ENCODE measurements at places on chromosomes 1 and 21.

- DNase-seq = no peak
Observed at GRCh38 chr1:116544588-116545358, 26.1 kb downstream of the CD58 start.

DNA sequence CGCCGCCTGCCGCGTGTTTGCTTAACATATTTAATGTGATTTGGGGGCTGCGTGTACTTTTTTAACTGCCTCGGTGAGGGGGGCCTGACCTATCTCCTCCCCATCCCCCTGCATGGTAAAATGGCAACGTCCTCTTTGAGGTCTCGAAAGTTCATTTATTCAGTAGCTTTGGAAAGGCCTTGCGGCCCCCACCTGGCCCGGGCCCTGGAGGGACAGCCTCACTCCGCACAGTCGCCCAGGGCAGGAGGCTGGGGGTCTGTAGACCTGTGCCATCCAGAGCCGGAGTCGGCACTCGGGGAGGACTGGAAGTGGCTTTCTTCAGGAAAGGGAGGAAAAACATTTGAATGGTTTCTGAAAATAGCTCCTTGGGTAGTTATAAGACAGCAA, 38.0 kb upstream of the ACTRT2 start:
- no peak for DNase-seq

DNA sequence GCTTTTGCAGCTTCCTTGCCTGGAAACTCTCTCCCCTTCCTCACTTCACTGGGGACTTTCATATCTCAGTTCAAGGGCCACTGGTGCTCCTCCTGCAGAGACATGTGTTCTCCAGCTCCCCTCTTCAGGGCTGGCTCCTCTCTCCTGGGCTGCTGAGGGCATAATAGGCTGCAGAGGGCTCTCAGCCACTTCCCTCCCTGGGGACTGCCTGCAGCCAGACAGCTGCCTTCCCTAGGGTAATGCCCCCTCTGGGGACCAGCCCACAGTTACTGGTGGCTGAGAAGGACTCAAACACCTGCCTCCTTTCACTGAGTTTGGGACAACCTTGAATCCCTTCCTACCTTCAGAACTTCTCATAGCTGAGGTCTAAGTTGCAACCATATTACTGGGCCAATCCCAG, 104.8 kb upstream of the POU3F1 start:
- no peak for DNase-seq

DNA sequence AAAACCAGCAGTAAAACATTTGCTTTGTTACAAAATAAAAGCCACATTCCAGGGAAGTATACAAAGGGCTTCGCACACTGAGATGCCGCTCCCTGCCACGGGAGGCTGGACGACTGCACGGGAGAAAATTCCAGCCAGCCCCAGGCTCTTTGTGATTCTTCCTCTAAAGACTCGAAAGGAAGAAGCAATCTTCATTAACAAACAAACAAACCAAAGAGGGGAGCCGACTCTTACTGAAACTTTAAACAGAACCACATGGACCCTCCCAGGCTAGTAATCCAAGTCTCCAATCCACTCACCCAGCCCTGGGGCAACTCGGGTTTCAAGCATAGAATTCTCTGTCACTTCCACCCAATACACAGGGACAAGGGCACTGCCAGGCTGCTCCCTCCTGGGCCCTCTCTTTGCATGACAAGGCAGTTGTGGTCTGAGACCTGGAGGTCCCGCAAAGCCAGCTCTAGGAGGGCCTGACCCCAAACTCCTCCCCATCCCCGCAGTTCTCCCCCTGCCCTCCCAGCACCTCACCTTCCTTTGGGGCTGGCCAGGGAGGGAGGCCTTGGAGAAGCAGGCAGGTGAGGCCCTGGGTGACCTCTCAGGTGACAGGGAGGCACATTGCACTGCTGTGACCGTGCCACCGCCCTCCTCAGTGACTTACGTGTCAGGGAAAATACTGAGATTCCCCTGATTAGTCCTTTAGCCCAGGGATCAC, 26.6 kb upstream of the COL18A1 start:
- DNase-seq = no peak

- DNase-seq = peak; percentile 63
Observed at GRCh38 chr1:32413507-32414185, 19.4 kb upstream of the BSDC1 start.

DNA sequence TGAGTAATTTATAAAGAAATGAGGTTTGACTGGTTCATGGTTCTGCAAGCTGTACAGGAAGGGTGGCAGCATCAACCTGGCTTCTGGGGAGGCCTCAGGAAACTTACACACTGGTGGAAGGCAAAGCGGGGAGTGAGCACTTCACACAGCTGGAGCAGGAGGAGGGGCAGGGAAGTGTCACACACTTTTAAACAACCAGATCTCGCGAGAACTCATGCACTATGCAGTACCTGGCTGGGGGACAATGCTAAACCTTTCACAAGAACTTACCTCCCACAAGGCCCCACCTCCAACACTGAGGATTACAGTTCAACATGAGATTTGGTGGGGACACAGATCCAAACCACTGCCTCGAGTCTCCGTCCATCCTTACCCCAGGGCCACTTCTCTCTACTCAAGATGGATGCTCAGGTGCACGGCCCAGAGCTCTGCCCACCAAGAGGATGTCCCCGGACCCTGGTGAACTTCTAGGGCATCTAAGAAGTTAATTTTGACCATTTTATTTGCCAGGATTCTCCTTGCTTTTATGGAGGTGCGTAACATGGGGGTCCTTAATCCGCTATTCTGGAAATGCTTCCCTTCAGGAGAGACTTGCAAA, 22.7 kb upstream of the ACTRT2 start:
- DNase-seq = no peak

DNA sequence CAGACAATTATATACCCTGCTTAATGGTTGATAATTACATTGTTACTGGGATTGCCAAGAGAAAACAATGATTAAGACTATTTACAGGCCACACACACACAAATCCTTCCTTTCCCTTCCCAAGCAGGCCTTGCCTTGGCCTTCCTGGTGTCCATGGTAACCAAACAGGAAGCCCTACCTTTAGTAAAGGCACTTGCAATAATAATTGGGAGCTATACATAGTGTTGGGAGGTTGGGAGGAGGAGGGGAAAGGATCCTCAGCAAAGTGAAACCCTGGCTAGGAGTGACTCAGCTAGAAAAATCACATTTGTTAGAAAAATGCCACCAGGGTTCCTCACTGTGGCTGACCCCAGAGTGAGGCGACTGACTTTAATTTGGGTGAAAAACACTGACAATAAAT, 122.3 kb upstream of the ADAR start:
- DNase-seq = no peak

GRCh38 chr1:81186261-81186660, 614.5 kb upstream of the ADGRL2 start:
- DNase-seq = no peak

DNA sequence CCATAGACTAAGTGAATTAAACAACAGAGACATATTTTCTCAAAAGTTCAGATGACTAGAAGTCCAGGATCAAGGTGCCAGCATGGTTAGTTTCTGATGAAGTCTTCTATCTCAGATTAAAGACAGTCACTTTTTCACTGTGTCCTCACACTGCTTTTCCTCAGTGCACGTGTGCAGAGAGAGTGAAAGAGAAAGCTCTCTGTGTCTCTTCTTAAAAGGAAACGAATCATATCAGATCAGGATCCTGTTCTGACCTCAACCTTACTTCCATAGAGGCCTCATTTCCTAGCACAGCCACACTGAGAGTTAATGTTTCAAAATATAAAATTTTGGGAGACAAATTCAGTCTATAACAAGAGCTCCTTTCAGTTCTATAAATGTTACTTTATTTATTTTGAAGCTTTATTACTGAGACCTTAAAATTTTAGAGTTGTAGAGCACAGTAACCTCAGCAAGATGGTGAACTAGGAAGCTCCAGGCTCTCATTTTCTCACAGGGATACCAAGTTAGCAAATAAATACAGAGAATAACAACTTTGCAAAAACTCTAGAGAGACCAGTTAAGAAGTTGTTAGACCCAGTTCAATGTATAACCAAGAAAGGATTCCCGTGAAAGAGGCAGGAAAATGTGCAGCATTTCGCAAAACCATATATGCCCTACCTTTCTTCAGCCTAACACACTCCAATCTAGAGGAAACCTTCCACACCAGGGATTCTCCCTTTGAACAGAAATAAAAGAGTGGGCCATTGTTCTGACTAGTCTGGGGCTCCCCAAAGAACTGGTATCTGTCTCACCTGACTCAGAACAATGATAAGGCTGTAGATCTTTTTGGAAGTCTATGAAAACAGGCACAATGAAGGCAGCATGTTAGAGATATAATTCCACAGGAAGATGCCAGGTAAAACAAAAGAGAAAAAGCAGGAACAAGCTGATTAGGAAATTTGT, 372.2 kb downstream of the MRPL39 start:
- DNase-seq = no peak

DNA sequence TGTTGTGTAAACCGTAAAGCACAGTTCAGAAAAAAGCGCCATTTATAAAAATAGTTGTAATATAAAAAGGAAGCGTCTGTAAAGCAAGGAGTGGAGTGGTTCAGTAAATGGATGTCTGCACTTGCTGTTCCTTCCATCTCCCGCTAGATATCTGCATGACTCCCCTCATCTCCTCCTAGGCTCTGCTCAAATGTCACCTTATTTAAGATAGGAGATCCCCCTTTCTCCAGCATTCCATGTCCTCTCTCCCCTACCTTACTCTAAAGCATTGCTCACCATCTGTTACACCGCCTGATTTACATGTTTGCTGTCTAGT, 745 bp downstream of the MUL1 start:
- no peak for DNase-seq

DNA sequence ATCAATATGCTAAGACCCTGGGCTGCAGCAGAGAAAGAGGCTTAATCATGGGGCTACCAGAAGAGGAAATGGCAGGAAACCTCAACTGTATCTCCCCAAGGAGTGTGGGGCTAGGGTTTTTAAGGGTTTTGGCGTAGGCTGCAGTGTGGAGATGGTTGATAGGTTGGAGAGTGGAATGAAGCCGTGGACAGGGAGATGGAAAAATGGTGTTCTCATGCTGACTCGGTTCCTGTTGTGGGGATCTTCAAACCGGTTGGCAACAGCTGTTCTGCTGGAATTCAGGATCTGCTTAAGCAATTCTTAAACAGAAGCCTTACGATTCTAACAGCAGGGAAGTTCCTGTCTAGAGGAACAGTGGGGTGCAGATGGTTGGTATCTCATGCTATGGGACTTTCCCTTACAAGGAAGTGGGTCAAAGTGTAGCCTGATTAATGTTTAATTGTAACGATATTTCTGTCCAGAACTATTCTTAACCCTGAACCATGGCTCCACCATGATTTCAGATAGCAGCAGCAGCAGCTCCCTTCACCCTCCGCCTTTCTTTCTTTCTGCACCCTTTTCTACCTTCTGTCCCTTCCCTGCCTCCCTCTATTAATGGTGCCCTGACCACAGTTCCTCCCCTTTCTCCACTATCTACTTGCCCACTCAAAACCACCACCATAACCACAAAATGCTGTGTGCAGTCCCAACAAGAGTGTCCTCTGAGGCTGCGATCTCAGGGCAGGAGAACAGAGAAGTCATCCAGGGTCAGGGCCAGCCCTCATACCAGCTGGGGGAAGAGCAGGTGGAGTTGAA, 30.8 kb downstream of the RSPH1 start:
- DNase-seq = no peak

DNA sequence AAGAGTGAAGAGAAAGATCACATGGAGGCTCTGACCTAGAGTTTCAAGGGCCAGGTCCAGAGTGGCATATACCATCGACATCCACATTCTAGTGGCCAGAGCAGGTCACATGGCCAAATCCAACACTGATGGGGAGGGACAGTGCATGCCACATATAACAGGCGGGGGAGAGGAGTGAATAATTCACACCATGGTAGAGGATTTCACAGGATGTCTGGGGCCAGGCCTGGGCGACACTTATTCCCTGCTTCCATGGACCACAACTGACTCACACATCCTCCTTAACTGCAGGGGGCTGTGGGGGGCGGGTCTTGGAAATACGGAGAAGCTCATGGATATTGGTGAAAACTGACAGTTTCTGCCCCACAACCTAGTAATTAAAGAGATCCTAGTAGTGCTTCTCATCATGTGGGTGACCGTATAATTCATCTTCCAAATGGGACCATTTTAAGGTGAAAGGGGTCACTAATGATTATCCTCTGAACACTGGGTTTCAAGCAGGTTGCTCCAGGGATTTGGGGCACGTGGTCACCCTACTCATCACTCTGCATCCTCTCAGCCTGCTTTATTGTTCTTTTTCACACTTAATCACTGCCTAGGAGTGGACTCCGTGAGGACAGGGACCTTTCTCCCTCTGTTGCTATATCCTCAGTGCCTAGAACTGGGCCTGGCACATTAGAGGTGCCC, 44.0 kb downstream of the IGSF21 start:
- DNase-seq = no peak

- DNase-seq = no peak
Observed at GRCh38 chr1:187588917-187589316, 760.2 kb downstream of the PLA2G4A start.

- DNase-seq = peak; percentile 93
Observed at GRCh38 chr1:22052115-22053016, at the start of gene CDC42. TSS of gene CDC42 (plus strand) at chr1:22052709. CDS start at chr1:22078479, 25,770 bp downstream.

DNA sequence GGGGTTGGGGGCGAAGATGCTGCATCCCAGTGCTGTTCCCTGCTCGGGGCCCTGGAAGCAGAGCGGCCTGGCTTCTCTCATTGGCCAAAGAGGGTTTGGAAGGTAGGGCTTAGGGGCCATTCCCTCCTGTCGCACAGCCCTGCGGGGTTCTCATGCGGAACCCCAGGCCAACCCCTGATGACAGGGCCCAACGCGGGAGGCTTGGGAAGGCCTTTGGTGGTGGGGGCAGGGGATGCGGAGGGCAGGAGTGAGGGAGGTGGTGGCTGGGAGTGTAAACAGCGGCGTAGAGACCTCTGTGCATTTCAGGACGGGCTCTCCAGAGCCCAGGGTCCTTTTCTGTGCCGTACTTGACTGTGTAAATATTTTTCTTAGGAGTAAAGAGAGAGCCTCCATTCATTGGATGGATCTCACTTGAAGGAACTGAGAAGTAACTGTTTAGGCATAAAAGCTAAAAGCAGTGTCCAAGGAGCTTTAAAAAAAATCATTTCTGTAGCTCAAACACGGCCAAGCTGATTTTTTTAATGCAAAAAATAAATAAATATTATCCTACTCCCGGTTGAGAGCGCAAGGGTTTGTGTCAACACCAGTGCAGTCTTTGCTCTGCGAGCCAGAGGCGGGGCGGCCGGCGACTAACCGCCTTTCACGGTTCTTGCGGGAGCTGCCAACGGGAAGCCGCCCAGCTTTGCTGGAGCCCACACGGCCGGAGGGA, 169.1 kb downstream of the PRDM16 start:
- DNase-seq = no peak

DNA sequence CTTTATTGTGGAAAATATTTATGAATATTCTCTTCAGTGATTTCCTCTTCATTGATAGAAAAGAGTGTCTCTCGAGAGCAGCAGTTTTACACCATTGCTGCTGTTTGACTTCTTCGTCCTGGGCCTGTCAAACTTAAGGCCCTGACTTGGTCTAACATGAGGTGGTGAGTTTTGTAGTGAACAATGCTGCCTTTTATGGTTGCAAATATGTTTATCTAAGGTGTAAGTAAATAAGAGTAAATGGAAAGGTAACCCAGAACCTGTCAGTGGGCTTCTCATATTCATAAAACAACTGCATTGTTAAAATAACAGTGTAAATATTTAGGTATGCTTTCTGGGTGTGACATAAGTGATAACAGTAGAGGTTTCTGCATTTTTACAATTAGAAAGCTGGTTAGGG, 62.8 kb upstream of the SCCPDH start:
- no peak for DNase-seq

Measured in GM13977 (cell line).